ENCODE measurements at places on chromosomes 4 and X. TPM values are rescaled to one million over a fixed set of nuclear protein-coding genes. Genes with fewer than 3 reads are reported as not detected.

HTN1 gene
- not detected for total RNA-seq

DRD5 gene
- not detected for total RNA-seq

GPR173 gene
- total RNA-seq: not detected

TREX2 gene
- 1.1 TPM for total RNA-seq

HELT gene
- total RNA-seq: not detected

PGRMC1 gene
- total RNA-seq: 29.4 TPM

ZMAT1 gene
- 3.7 TPM for total RNA-seq

VCX gene
- not detected for total RNA-seq

BEND4 gene
- total RNA-seq: 0.21 TPM

IGFBP7 gene
- total RNA-seq: not detected

FAAH2 gene
- 10.3 TPM for total RNA-seq

XG gene
- total RNA-seq: not detected

Data from activated CD4-positive, alpha-beta memory T cell treated with anti-CD3 and anti-CD28 coated beads for 36 hours (primary cell).